ENCODE measurements at places on chromosomes 16 and 17.
A peak's percentile ranks its signal among the peaks of the same experiment; 100 is the strongest.

DNA sequence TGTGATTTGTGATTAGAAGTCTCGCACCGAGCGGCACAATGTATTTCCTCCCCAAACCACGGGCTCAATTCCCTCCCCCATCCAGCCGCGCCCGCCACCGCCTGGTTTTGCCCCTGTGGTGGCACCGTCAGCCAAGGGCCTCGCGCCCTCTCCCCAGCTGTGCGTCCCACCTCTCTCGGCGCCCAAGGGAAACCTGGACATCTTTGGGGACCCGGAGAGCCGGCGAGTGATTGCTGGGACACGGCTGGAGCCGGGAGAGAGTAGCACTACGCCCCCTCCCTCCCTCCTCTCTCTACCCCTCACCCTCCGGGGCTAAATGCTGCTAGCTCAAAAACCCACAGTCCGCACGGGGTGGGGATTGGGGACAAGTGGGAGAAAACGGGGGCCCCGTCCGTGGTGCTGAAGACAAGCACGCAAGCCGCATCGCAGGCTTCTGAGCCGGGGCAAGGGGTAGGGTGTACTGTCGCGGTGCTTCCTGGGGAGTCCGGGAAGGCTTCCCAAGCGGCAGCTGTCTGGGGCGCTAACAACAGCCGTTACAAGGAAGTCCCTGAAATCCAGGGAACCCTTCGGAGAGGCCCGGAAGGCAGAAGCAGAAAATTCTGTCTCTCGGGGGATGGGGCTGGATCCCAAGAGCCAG is 1.4 kb downstream of the CBLN1 start:
- no peak for DNase-seq

DNA sequence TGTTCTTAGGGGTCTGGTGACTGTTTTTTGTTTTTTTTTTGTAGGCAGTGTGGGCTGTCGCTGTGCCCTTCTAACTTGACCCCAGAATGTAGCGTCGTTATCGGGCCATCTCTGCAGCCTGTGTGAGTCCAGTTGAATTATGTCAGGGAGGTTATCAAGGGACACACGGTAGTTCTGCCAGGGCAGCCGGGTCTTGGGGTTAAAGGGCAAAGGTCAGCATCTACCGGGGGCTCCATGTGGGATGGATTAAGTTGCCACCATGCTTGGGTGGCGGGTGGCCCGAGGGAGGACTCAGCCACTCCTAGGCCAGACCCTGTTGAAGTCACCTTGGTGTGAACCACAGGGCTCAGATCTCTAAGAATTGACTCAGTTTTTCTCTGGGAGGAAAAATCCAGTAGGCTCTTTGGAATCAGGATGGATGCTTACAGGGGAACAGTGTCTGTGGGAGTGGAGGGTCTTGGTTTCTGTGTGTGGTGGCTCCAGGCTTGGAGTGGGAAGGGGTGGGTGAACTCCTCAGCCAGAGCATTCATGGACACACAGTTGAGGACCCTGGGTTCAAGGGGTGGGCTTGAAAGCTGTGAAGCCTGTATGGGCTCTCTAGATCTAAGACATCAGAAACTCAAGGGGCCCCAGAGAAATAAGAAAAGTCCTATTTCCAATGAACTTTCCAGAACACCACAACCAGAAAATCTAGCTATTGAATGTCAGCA is 191.7 kb downstream of the IRF8 start:
- DNase-seq: no peak

- peak; percentile 16 for DNase-seq
Measured at GRCh38 chr17:75181608-75182318, 996 bp downstream of the SUMO2 start.

GRCh38 chr16:67170168-67170948 is at the start of gene NOL3:
Gene NOL3 (plus strand): TSS chr16:67170538.
- DNase-seq: no peak

GRCh38 chr17:54902017-54902416 is 1.4 kb downstream of the TOM1L1 start:
- DNase-seq: no peak

DNA sequence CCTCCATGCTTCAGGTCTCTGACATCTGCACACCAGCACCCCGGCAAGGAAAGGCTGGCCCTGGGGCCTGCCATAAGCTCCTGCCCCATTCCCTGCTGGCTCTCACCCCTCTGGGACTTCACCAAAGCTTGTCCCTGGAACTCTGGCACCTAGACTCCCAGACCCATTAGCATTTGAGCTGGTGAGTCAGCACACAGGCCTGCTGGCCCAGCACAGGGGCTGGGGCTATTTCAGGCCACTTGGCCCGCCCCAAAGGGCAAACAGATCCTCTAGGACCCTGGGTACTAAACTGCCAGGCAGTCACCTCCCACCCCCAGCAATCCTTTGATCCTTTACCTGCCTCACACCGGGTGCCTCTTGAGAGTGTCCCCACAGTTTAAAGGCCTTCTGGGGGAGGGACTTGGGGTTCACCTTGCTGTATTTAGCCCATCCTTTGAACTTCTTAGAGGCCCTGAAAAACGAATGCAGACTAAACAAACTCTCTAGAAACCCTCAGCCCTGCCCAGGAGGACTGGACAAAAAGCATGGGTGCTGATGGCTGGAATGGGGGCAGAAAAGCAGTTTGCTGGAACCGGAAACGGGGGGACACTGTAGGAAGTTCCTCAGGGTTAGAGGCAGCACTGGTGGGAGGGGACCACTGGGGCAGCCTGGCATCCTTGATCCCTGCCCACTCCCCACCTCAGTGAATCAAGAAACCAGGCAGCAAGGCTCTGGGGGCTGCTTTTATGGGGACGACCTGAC is 3.2 kb upstream of the SAMD14 start:
- DNase-seq: no peak

DNA sequence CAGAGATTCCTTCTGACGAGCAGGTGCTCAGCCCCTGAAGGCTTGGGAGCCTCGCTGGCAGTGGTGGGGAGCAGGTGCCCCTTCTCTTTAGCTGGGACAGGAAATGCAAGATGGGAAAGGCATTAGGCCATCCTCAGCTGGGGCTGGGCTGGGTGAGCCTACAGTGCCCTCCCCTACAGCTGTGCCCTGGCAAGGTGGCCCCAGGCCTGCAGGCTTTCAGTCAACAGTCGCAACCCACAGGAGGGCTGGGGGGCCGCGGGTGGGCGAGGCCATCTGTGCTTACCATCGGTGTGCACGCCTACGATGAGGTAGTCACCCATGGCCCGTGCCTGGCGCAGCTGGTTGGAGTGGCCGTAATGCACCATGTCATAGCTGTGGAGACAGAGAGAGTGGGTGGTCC is 2.0 kb downstream of the PCYT2 start:
- DNase-seq: no peak

DNA sequence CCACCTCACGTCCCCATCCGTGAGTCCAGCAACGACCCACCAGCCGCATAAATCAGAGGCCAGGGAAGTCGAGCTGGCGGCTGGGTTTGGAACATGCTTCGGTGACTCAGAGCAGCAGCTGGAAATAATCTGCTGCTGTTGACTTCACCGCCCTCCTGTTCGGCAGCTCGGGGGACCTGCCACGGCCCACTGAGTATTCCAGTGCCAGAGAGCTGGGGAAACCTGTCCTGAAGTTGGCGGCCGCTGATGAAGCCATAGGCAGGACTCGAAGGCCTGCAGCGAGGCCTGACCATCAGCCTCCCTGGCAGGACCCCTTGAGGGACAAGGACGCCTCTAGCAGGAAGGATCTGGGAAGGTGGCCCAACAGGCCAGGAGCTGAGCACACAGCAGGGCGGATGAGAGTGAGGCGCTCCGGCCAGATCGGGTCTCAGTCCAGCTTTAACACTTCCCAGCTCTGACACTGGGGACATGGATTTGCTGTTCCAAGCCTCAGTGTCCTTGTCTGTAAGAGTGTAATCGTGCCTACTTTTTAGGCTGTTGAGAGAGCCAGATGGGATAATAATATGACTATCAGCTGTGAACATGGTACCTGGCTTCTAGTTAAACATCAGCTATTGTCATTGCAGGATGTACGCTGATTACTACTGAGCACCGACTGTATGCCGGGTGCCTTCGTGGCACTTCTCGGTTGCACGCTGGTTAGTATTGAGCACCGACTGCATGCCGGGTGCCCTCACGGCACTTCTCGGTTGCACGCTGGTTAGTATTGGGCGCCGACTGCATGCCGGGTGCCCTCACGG is 50.4 kb upstream of the CIBAR2 start:
- no peak for DNase-seq

DNA sequence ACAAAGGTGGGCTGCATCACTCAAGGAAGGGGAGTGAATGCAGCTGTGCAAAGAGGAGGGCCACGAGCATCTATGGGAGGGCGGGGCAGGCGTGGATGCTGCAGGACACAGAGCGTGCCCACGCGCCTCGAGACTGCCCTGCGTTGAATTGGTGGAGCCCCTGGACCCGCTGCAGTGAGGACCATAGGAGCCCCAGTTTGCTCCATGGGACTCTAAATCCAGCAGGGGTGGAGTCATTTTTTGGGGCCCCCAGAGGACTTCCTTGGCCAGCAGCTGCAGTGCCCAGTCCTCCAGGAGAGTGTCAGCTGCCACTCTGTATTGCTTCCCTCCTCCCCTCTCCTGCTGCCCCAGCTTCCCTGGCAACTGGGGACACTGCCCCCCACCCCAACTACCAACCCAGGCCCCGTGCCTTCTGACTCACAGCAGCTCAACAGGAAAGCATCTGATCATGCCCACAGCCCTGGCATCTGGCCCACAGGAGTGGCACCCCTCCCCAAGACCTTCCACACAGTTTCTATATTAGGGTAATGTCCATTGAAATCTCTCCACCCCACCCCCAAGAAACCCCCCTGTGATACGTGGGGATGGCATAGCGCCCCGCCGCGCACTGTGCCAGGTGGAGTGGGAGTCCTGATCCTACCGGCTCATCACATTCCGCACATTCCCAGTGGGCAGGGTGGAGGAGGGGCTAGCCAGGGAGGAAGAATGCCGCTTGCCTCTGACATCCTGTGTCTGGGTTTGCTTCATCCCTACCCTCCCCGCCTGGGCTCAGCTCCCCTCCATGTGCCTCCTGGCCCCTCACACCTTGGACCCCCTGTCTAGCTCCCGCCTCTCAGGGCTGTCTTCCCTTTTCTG is 27.8 kb upstream of the ITGA3 start:
- no peak for DNase-seq

DNA sequence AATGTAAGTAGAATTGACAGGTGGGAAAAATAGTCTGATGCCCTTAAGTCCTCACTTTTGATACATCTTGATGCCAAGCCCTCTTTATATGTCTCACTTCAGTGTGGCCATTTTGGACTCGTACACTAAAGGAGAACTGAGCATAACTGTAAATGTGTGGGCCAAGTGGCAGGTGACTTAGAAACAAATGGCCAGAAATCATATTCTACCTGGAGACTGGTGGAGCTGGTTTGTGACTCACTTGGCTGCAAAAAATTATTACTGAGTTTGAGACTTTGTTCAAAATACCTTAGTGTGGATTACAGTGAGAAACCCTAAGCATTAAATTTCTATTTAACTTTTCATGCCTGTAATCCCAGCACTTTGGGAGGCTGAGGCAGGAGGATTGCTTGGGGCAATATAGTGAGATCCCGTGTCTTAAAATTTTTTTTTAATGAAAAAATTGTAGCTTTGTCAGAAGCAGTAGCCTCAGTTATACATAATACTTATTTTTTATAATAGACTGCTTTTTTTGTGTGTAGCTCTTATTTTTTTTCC is 5.0 kb downstream of the HAPSTR1 start:
- DNase-seq: no peak

- DNase-seq: peak; percentile 40
Measured at GRCh38 chr17:44220213-44221083, 973 bp upstream of the UBTF start.

DNA sequence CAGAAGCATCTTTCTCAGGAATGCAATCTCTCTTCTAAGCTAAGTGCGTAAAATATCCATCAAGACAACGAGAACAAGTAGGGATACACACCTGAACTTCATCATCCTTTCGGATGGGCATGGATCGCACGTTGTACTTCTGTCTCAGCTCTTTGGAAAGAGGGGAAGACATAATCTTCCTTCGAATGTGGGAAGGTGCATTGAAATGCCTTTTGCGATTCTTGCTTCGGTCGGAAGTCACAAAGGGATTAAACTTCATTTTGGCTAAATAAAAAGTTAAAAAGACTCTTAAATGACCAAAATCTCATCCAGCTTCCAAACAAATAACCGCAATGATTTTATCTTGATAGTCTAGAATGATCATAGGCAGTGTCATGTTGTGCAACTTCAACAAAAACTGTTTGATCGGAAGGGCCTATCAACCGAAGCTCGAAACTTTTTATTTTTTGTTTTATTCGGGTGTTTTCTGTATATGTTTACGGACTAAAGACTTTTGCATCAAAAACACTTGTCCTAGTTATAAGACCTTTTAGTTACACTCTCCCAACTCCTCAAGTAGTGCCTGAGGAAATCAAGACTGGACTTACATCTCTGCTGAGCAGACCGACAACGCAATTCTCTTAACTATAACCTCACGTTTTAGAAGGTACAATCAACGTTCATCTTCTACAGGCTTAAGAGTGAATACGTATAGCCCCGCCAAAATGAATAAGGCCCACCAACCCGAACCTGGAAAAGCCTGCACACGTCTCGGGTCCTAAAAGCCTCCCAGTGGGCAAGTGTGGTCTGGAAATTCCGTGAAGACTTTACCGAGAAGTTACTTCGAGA is 727 bp downstream of the RPL26 start:
- DNase-seq: no peak

DNA sequence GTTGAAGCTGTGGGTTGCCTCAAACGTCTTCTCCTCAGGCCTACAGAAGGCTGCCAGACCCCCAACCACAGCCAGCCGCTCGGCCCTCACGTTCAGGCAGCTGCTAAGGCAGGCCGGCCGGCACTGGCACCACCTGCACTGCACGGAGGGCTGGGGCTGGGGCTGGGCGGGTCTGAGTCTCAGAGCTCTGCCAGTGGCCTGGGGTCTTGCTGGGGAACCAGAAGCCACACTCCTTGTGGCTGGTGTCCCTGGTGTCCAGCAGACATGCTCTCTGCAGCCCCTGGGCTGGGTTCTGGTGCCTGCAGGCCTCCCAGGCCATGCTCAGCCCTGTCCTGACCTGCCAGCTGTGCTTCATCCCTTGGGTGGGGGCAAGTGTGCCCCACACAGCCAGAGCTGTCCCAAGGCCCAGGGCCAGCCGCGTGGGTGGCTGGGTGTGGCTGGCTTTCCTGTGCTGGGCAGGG is 42.0 kb downstream of the BAHCC1 start:
- no peak for DNase-seq

GRCh38 chr17:83053739-83054451 is 25.5 kb upstream of the METRNL start:
- DNase-seq: no peak

DNA sequence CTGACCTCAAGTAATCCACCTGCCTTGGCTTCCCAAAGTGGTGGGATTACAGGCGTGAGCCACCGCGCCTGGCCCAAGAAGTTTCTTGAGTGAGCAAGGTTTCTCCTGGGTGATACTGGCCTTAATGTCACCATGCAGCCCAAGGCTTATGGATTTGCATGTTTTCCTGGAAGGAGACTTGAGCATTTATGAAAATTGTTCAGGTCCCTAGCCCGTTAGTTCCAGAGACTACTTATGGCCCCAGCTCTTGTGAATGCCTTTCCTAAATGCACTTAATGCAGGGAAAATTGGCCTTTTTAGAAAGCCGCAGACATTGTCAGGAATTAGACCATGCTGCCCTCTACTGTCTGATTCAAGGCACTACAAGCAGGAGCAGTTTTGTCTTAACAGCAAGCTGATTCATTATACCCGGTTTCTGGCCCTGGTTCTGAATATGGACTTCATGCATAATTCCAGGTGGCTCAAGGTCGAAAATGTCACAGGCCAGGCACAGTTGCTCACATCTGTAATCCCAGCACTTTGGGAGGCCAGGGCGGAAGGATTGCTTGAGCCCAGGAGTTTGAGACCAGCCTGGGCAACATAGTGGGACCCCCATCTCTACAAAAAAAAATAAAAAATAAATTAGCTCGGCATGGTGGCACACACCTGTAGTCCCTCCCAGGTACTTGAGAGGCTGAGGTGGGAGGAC is 91.3 kb downstream of the SNX29 start:
- no peak for DNase-seq

- no peak for DNase-seq
Measured at GRCh38 chr17:10664571-10664970, 7.5 kb upstream of the MYH3 start.

Measured in activated T-helper 1 cell treated with anti-CD3 and anti-CD28 coated beads, Interleukin-2, amount 50 U/mL, for 16 hours (primary cell).